A673 (cell line): ENCODE measurements at places on chromosomes 4 and X.

DNA sequence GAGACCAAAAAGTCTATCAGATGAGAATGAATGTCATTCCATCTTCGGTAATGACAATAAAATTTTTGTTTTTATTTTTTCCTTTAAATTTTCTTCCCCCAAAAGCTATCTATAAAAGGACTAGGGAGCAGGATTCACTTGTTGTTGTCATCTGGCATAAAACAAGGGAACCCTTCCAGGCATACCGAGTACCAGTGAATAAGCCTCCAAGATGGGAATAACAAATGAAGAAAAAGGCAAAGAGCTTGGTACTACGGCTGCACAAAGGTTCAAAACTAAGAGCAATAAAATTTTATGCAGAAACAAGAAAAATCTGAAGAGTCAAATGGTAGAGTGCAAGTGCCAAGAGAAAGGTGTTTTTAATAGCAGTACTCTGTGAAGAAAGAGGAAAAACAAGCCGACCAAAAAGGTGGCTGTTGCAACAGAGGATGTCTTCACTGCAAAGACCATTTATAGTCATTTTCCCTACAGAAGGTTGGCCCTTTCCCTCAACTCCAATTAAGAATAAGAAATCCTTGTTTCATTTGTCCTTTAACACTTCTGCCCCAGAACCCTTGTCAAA, 25.8 kb downstream of the PPP3CA start:
- no peak for DNase-seq

DNA sequence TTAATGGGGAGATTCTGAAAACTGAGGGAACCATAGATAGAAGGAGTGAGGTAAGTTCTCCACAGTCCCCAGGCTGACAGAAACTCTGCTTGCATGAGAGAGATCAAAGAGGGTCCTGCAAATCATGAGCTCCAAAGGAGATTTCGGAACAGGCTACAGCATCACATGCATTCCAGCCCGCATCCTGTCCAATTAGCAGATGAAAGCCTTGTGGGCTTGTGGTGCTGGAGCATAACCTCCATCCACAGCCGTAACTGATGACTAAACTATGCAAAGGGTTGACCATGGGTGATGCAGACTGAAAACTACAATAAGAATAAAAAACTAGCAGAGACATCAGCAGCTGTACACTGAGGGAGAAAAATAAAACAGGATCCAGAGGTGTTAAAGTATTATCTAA, 654.5 kb downstream of the TLL1 start:
- DNase-seq = no peak

DNA sequence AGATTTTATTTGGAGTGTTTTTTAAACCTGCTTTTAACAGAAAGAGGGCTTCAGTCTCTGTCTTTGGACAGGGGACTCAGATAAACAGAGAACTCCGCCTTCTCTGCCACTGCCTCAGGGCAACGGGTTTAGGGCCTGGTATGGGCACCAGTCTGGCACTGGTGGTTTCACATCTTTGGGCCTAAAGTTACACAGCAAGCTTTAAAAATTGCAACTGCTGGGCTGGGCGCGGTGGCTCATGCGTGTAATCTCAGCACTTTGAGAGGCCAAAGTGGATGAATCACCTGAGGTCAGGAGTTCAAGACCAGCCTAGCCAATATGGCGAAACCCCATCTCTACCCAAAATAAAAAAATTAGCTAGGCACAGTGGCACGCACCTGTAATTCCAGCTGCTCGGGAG, 10.3 kb upstream of the NAT8L start:
- no peak for DNase-seq

- DNase-seq = no peak
These were observed 12.7 kb downstream of the GUCY1A1 start for GRCh38 chr4:155679343-155679742.

GRCh38 chrX:106894392-106894909, 8.7 kb downstream of the RIPPLY1 start:
- peak; percentile 78 for DNase-seq

GRCh38 chrX:149510386-149510785, 5.3 kb upstream of the IDS start:
- peak; percentile 27 for DNase-seq

DNA sequence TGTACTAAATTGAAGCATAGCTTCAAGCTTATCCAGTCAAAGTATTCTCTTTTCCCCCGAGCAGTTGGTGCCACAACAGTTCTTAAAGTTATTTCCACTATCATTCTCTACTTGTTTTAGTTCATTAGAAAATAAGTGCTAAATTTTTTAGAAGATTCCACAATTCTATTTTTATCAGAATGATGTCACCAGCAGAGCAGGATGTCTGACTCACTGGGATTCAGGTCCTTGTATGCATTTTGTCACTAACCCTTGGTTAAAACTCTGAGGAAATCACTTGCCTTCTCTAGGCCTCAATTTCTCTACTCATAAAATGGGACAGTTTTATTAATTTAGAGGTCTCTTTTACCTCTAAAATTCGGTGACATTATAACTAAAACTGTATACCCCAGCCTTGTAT, 3.4 kb downstream of the DDX53 start:
- DNase-seq = peak; percentile 3

- DNase-seq = no peak
These were observed 63.5 kb downstream of the TIGD2 start for GRCh38 chr4:89174784-89175183.

- no peak for DNase-seq
These were observed 142.4 kb upstream of the CPXCR1 start for GRCh38 chrX:88604433-88605221.

GRCh38 chrX:38166478-38167083, 54.1 kb downstream of the SRPX start:
- DNase-seq = peak; percentile 54

DNA sequence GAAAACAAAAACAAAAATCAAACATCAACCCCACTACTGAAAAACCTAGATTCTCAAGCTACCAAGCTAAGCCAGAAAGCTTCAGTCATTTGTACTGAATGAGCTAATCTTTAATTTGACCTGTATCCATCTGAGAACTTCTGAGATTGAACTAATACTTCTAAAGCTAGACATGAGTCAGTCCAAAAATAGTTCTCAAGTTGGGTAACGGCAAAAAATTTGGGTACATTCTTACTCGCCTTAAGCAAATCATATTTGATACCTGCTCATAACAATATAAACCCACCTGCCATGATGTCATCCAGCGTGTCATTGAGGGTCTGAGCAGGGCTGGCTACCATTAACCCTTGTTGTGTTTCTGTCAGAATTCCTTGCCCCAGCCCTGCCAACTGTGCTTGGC, 69.7 kb upstream of the COX18 start:
- DNase-seq = no peak

GRCh38 chr4:87498446-87498900, 30.7 kb downstream of the SPARCL1 start:
- no peak for DNase-seq

DNA sequence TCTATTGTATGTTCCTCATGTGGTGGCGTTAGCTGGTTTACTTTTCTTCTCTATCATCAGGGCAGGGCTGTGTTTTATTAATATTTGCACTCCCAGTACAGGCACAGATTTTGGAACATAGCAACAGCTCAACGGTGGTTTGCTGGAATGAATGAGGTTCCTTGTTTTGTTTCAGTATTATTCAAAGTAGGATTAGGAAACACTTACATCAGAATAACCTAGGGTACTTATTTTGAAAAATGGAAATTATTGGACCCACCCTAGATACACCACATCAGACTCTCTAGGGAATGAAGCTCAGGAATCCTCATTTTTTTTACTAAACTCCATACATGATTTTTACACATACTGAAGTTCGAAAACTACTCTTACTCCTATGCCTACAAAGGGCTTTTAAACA, 108.8 kb upstream of the ENPEP start:
- DNase-seq = no peak

GRCh38 chrX:13666836-13667235, 13.9 kb downstream of the TCEANC start:
- DNase-seq = no peak

DNA sequence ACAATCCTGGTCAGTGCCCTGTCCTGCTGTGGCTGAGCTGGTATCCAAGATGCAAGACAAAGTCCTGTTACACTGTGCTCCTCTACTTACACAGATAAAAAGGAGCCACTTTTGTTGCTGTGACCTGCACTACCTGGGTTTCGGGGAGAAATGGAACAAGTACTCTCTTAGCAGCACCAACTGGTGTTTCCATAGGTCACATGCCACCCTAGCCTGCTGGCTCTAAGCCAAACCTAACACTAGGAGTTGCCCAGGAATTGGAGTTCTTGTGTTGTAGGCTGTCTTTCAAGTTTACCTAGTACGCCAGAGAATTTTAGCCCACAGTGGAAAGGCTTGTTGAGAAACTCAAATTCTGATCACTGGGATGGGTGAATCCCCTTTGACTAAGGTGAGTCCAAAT, 727.4 kb downstream of the FAM133A start:
- DNase-seq = no peak

DNA sequence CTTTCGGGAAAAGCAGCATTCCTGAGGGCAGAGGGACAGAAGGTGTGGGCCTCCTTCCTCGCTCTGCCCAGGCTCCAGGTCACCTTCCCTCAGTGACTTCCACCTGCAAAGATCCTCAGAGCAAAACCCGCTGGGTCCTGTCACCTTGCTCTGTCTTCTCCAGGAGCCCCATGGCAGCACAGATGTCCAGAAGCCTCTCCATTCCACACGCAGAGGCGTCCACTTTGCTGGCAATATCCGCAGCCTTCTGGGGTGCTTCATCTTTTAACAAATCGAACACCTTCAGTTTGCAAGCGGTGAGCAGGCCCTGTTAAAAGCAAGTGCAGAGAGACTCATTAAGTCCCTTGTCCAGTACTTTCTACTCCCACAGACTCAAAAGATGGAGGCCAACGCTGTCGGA, 27.3 kb downstream of the ASMTL start:
- no peak for DNase-seq

DNA sequence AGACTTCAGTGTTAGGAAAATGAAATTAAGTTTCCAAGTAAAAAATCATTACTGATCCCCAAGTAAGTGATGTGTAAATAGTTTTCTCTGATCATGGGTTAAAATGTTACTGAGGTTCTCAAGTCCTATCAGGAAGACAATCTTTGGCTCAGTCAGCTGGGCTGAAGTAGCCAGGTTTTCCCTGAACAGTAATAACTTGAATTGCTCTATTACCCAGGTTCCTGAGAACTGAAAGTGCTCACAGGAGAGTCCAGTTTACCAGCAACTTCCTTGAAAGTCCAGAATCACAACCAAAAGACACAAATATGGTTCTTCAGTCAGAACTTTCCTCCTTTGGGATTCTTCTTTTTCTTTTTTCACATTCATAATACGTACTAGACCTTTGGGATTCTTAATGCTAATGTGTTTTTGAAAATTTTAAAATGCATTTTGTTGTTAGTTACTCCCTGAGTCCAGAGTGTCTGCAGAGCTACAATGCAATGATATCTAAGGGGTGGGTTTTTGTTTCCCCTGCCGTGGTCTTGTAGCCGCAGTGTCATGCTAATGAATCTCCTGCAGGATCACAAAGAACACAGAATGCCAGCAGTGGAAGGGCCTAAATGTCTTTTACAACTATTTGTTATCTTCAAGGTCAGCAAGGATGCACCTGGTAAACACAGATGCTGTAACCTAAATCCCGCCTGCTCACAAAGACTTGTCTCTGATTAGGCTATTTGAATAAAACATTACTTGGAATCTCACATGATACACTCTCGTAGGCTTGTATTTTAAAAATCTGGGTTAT, 439.8 kb upstream of the NR3C2 start:
- no peak for DNase-seq

DNA sequence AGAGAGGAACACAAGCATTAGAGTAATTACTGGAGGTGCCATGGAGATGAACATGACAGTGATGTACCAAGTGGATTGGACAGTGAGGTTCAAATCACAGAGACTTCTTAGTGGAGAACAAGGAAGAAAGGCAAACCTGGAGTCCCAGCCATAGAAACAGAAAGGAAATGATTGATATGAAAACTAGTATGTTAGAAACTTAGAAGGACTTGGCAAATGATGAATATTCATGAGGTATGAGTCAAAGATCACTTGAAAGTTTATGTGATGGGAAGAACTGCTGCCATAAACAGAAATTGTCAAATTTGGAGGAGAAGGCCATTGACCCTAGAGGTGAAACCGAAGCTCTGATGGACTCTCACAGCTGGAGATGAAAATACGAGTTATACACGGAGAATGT, 88.2 kb downstream of the PHOX2B start:
- DNase-seq = no peak

GRCh38 chr4:89137231-89137630, 25.9 kb downstream of the TIGD2 start:
- no peak for DNase-seq

DNA sequence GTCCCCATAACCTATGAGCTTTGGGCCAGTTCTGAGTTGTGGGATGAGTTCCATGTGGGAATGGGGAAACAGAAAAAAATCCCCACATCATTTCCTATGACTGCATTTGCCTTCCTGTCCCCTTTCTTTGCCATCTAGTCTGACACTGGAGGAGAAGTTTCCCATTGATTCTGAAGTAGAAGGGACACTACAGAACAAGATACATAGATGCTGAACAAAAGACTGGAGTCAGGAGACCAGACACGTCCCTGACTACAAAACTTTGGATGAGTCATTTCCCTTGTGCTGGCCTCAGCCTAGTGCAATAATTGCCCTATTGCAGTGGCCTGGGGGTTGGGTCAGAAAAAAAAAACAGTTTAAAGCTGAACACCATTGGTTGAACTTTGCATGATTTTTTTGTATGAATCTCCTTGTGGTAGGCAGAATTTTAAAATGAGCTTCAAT, 22.1 kb downstream of the BEX3 start:
- DNase-seq = peak; percentile 64

DNA sequence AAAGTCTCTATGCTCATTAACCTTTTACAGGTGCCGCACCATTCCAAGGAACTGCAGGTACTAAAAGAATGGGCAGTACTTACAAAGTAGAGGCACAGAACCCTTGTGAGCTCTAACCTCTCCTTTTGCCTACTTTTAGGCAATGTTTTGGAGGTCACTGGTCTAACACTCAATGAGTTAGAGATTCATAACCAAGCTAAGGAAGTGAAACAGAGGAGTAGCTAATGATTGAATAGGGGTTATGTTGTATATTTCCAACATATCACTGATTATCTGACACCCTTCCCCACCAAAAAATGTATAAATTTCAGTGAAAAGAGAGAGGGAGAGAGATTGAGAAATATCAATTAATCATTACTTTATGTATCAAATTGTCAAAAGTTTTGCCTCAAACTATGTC, 269.3 kb downstream of the PCDH7 start:
- no peak for DNase-seq

GRCh38 chr4:140243278-140243753, 89.3 kb upstream of the MAML3 start:
- peak; percentile 63 for DNase-seq

GRCh38 chr4:168394556-168394955, 76.0 kb upstream of the DDX60 start:
- DNase-seq = no peak

GRCh38 chr4:69832326-69833030, 27.5 kb downstream of the SULT1E1 start:
- DNase-seq = no peak

DNA sequence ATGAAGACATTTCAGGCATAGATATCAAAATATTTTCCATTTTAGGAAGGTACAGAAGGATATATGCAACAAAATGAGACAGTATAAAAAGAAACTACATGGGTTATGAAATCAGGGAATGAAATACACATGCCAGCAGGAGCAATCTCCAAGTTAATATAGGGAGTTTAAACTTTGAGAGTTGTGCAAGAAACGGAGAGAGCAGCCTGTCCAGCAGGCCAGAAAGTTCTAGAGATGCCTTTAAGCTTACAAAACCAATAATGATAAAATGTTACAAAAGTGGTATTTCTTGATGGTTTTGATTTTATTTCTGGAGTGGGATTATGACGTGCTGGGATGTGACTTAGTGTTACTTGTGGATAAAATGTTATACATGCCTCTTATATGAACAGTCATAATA, 2047.9 kb downstream of the ARAP2 start:
- DNase-seq = no peak

GRCh38 chr4:73036123-73036522, 33.4 kb downstream of the COX18 start:
- DNase-seq = no peak
